ENCODE measurements at places on chromosomes 12 and 14. TPM values are rescaled to one million over a fixed set of nuclear protein-coding genes. Genes with fewer than 3 reads are reported as not detected.

GRCh38 chr14:23377198-23377550 is 328 bp downstream of the CMTM5 start:
- DNase-seq, result no peak
- H3K4me1 ChIP-seq, result peaks cover 12% of the 10 kb centered on the region
- no peaks in the 10 kb centered on the region for H3K36me3 ChIP-seq
- H3K27me3 ChIP-seq, result peaks cover 7% of the 10 kb centered on the region
- no peak overlapping the region for H3K4me3 ChIP-seq
- no peak overlapping the region for H3K27ac ChIP-seq

- H3K27me3 ChIP-seq, result no peaks in the 10 kb centered on the region
- DNase-seq, result no peak
- no peak overlapping the region for H3K27ac ChIP-seq
- no peaks in the 10 kb centered on the region for H3K36me3 ChIP-seq
Measured at GRCh38 chr14:51938137-51938536, 51.2 kb upstream of the RTRAF start.

ZDHHC22 gene
- not detected for total RNA-seq

- DNase-seq, result peak; percentile 67
- peak overlapping the region; percentile 95 for H3K27ac ChIP-seq
- peaks cover 44% of the 10 kb centered on the region for H3K27me3 ChIP-seq
- H3K36me3 ChIP-seq, result no peaks in the 10 kb centered on the region
- peak overlapping the region; percentile 67 for H3K4me3 ChIP-seq
Measured at GRCh38 chr14:104119119-104119487, 19.3 kb upstream of the KIF26A start.

GRCh38 chr12:7259060-7259459 is 44.8 kb upstream of the ACSM4 start:
- no peaks in the 10 kb centered on the region for H3K36me3 ChIP-seq
- DNase-seq, result no peak
- H3K27ac ChIP-seq, result no peak overlapping the region
- H3K27me3 ChIP-seq, result no peaks in the 10 kb centered on the region
- no peaks in the 10 kb centered on the region for H3K4me1 ChIP-seq

- no peaks in the 10 kb centered on the region for H3K36me3 ChIP-seq
- no peak overlapping the region for H3K27ac ChIP-seq
- H3K4me3 ChIP-seq, result no peak overlapping the region
Measured at GRCh38 chr12:127723251-127723650, 543.7 kb upstream of the TMEM132C start.

FOXG1 gene
- not detected for total RNA-seq

- H3K27ac ChIP-seq, result no peak overlapping the region
- H3K4me3 ChIP-seq, result no peak overlapping the region
- no peaks in the 10 kb centered on the region for H3K27me3 ChIP-seq
- DNase-seq, result no peak
- H3K36me3 ChIP-seq, result no peaks in the 10 kb centered on the region
- no peaks in the 10 kb centered on the region for H3K4me1 ChIP-seq
Measured at GRCh38 chr12:65803251-65803650, 21.0 kb upstream of the HMGA2 start.

- no peaks in the 10 kb centered on the region for H3K4me1 ChIP-seq
- peaks cover 42% of the 10 kb centered on the region for H3K36me3 ChIP-seq
- no peak overlapping the region for H3K4me3 ChIP-seq
- DNase-seq, result no peak
- no peak overlapping the region for H3K27ac ChIP-seq
Measured at GRCh38 chr14:39322807-39323206, 89.1 kb downstream of the MIA2 start.

GRCh38 chr12:93080994-93081809 is 152.1 kb upstream of the EEA1 start:
- no peak overlapping the region for H3K4me3 ChIP-seq
- peaks cover 3% of the 10 kb centered on the region for H3K4me1 ChIP-seq
- no peaks in the 10 kb centered on the region for H3K27me3 ChIP-seq
- DNase-seq, result no peak

- H3K4me3 ChIP-seq, result no peak overlapping the region
- no peak overlapping the region for H3K27ac ChIP-seq
Measured at GRCh38 chr12:22709292-22709691, 84.3 kb downstream of the ETNK1 start.

DNA sequence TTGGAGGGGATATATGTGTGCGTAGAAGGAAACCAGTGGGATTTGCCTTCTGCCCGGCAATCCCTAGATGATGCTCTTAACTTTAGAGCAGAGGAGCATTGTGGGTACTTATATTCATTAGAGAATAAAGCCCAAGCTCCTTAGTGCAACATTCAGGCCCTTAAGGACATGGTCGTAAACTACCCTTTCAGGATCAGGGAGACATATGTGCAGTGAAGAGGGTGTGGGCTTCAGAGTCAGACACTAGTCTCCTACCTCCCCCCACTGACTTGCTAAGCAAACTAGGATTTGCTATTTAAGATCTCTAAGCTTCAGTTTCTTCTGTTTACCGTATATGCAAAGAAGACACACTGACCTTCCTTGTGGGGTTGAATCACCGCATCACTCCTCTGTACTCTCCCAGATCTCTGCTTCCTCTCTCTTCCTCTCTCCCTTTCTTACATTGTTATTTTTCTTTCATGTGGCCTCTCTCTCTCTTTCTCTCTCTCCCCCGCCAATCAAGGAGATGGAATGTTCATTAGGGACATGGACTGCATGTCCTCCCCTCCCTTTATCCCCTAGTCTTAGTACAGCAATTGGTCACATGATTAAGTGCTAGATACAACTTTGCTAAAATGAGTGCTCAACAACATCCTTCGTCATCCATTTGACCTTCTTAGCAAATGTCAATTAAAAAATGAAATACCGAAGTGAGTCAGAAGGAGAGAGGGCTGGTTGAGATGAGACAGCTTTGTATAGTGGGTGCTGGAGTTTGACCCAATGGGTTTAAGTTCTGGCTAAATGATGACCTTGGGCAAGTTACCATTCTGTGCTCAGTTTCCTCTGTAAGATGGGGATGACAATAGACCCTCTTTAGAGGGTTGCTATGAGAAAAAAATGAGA is 91.7 kb downstream of the TMX1 start:
- no peak overlapping the region for H3K27ac ChIP-seq
- H3K4me1 ChIP-seq, result peaks cover 73% of the 10 kb centered on the region
- no peaks in the 10 kb centered on the region for H3K36me3 ChIP-seq

GRCh38 chr12:91990525-91990924 is 155.1 kb downstream of the BTG1 start:
- DNase-seq, result no peak
- no peaks in the 10 kb centered on the region for H3K36me3 ChIP-seq
- H3K27ac ChIP-seq, result no peak overlapping the region
- no peak overlapping the region for H3K4me3 ChIP-seq
- H3K4me1 ChIP-seq, result peaks cover 21% of the 10 kb centered on the region

ZNF641 gene
- total RNA-seq, result 13.8 TPM

DNA sequence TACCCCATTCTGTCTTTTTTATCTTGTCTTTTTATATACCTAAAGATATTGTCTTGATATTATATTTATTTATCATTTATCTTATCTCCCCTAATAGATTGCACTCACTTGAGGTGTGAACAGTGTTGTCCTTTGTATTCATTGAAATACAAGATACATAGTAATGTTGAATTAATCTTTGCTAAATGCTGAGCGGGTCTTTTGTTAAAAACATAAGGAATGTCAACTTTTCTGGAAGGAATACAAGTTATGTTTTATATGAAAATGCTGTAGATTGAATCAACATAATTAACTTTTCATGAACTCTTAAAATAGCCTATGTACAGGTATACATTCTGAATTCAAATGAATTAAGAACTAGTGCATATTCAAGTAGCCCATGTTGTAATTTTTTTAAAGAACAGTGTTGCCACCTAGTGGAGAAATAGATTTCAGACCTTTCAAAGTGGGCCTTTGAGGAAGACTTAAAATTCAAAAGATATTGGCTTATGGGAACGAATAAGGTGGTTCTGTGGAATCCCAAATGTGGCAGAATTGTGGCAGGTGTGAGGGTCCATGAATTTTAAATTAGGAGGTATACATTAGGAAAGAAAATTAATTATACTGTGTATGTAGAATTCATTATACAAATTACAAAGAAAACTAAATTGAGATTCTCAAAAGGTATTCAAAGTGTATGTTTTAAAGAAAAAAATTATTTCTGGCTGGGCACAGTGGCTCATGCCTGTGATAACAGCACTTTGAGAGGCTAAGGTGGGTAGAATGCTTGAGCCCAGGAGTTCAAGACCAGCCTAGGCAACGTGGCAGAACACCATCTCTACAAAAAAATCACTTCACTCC is 19.1 kb downstream of the BBOF1 start:
- H3K27ac ChIP-seq, result no peak overlapping the region
- H3K4me1 ChIP-seq, result no peaks in the 10 kb centered on the region
- no peak for DNase-seq
- no peak overlapping the region for H3K4me3 ChIP-seq
- peaks cover 14% of the 10 kb centered on the region for H3K36me3 ChIP-seq

DNA sequence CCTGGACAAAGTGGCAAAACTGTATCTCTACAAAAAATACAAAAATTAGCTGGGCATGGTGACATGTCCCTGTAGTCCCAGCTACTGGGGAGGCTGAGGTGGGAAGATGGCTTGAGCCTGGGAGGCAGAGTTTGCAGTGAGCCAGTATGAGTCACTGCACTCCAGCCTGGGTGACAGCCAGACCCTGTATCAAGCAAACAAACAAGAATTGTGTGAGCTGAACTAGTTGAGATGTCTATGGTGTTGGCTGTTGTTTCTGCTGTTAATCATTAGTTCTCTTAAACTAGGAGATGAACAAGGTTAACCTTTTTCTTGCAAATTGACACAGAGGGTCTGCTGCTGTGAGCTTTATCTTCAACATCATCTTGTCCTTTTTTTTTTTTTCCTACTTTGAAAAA is 23.6 kb downstream of the RASSF3 start:
- H3K4me1 ChIP-seq, result peaks cover 7% of the 10 kb centered on the region
- no peaks in the 10 kb centered on the region for H3K36me3 ChIP-seq
- H3K27ac ChIP-seq, result no peak overlapping the region

GRCh38 chr12:57744194-57744776 is 554 bp upstream of the TSPAN31 start:
- H3K4me3 ChIP-seq, result peak overlapping the region; percentile 85
- H3K27me3 ChIP-seq, result peaks cover 15% of the 10 kb centered on the region
- peak overlapping the region; percentile 97 for H3K27ac ChIP-seq
- peaks cover 29% of the 10 kb centered on the region for H3K36me3 ChIP-seq
- H3K4me1 ChIP-seq, result peaks cover 24% of the 10 kb centered on the region
- peak; percentile 94 for DNase-seq

C12orf54 gene
- not detected for total RNA-seq

DNA sequence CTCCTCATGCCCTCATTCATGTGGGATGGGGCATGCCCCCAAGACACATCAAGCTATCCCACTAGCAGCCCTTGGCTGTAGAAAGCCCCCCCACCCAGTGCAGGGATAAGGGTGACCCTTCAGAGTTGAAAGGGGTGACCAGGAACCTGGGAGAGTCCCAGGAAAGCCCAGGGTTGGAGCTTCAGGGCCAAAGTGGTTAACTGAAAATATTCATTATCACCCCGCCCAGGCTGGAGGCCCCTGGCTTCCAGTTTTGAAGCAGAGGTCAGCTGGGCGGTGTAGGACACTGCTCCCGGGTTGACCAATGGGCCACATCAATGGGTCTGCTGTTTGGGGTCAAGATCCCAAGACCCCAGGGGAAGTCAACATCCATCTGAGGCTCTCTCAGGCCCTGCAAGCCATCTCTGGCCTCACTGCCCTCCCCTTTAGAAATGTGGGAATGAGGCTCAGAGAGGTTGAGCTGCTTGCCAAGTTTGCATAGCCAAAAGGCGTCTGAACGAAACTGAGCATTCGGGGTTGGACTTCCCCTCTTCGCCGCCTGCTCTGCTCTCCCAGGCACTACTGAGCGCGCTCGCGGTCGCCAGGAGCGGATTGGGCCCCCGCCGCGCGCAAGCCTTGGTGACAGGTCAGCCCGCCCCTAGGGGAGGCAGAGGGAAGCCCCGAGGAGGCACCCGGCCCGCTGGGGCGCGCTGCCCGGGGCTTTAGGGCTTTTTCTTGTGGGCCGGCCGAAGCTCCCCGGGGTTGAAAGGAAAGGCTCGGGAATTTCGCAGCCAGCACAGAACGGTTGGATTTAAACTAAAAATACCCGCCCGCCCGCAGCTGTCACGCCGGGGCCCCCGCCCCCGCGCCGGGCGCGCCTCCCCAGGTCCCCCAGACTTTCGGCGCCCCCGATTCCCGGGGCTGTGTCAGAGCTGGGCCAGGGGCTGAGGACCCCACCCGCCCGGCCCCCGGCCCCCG is 576 bp downstream of the SYNE3 start:
- peaks cover 82% of the 10 kb centered on the region for H3K4me1 ChIP-seq
- DNase-seq, result peak; percentile 81
- peak overlapping the region; percentile 96 for H3K27ac ChIP-seq
- H3K36me3 ChIP-seq, result no peaks in the 10 kb centered on the region
- no peaks in the 10 kb centered on the region for H3K27me3 ChIP-seq

RNASE13 gene
- not detected for total RNA-seq

DNA sequence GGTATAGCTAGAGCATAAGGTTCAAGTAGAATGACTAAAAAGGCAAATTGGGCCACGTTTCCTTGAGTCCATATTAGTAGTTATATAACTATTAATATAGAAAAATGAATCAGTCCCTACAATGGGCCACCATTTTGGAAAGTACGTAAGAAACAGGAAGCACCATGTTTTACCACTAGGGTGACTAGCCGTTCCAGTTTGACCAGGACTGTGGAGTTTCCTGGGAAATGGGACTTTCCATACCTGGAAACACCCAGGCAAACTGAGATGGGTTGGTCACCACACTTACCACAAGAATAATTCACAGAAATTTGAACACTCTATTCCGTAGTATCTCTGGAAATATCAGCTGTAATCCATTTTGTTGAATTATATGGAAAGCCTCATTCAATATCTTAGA is 2.1 kb upstream of the MAGOHB start:
- H3K27me3 ChIP-seq, result peaks cover 5% of the 10 kb centered on the region
- DNase-seq, result no peak
- H3K4me3 ChIP-seq, result no peak overlapping the region
- H3K27ac ChIP-seq, result no peak overlapping the region
- H3K4me1 ChIP-seq, result peaks cover 27% of the 10 kb centered on the region

DNA sequence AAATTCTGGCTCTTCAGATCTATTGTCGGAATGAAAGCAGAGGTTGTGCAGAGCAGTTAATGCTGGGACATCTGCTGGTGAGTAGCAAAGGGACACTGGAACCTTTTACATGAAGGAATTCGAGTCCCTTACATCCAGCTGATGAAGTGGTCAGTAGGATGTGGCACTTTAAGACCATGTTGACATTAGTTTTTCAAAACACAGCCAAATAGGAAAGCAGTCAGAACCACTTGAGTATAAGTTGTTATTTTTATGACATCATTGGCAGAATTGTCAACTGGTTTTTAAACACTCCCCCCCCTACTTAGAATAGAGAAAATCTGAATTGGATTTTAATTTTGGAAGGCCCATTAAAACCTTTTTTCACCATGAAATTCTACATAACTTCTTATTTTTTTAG is 46.8 kb upstream of the AMN start:
- H3K4me1 ChIP-seq, result no peaks in the 10 kb centered on the region
- H3K36me3 ChIP-seq, result peaks cover 56% of the 10 kb centered on the region
- H3K27ac ChIP-seq, result no peak overlapping the region
- no peaks in the 10 kb centered on the region for H3K27me3 ChIP-seq
- no peak for DNase-seq

- H3K27me3 ChIP-seq, result peaks cover 58% of the 10 kb centered on the region
- no peak overlapping the region for H3K27ac ChIP-seq
- no peak overlapping the region for H3K4me3 ChIP-seq
- H3K4me1 ChIP-seq, result no peaks in the 10 kb centered on the region
- no peaks in the 10 kb centered on the region for H3K36me3 ChIP-seq
Measured at GRCh38 chr12:57539-57938, 9.0 kb upstream of the IQSEC3 start.

- H3K27me3 ChIP-seq, result no peaks in the 10 kb centered on the region
- peaks cover 47% of the 10 kb centered on the region for H3K4me1 ChIP-seq
- no peak for DNase-seq
- H3K4me3 ChIP-seq, result no peak overlapping the region
Measured at GRCh38 chr14:50659327-50659974, 8.7 kb downstream of the SAV1 start.
